Mesendoderm (in vitro differentiated cells): ENCODE measurements at places on chromosomes 3 and 15.
A peak's percentile ranks its signal among the peaks of the same experiment; 100 is the strongest.

GRCh38 chr15:33375236-33375635 lies 64.5 kb downstream of the RYR3 start:
- no peaks in the 10 kb centered on the region for H3K36me3 ChIP-seq
- H3K4me3 ChIP-seq, result no peak overlapping the region
- H3K27me3 ChIP-seq, result no peaks in the 10 kb centered on the region
- DNase-seq, result peak; percentile 88
- H3K27ac ChIP-seq, result no peak overlapping the region
- H3K4me1 ChIP-seq, result no peaks in the 10 kb centered on the region

- H3K27me3 ChIP-seq, result no peaks in the 10 kb centered on the region
- H3K4me1 ChIP-seq, result no peaks in the 10 kb centered on the region
- H3K36me3 ChIP-seq, result no peaks in the 10 kb centered on the region
- no peak for DNase-seq
Observed at GRCh38 chr3:113185194-113185835, 26.0 kb upstream of the BOC start.

GRCh38 chr3:194871864-194872668 lies 186.4 kb downstream of the FAM43A start:
- DNase-seq, result peak; percentile 42
- H3K27me3 ChIP-seq, result no peaks in the 10 kb centered on the region
- H3K36me3 ChIP-seq, result no peaks in the 10 kb centered on the region
- peaks cover 1% of the 10 kb centered on the region for H3K4me1 ChIP-seq

DNA sequence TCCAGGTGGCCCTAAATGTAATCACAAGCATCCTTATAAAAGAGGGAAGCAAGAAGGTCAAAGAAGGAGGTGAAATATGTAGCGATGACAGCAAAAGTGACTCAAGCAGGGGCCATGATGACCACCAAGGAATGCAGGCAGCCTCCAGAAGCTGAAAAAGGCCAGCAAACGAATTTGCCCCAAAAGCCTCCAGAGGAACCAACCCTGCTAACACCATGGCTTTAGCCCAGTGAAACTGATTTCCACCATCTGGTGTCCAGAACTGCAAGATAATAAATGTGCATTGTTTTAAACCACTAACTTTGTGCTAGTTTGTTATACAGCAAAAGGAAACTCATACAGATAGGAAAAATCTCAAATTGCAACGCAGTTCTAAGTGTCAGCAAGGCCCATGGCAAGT lies 23.0 kb upstream of the RBSN start:
- no peaks in the 10 kb centered on the region for H3K27me3 ChIP-seq
- no peaks in the 10 kb centered on the region for H3K36me3 ChIP-seq
- no peaks in the 10 kb centered on the region for H3K4me1 ChIP-seq

DNA sequence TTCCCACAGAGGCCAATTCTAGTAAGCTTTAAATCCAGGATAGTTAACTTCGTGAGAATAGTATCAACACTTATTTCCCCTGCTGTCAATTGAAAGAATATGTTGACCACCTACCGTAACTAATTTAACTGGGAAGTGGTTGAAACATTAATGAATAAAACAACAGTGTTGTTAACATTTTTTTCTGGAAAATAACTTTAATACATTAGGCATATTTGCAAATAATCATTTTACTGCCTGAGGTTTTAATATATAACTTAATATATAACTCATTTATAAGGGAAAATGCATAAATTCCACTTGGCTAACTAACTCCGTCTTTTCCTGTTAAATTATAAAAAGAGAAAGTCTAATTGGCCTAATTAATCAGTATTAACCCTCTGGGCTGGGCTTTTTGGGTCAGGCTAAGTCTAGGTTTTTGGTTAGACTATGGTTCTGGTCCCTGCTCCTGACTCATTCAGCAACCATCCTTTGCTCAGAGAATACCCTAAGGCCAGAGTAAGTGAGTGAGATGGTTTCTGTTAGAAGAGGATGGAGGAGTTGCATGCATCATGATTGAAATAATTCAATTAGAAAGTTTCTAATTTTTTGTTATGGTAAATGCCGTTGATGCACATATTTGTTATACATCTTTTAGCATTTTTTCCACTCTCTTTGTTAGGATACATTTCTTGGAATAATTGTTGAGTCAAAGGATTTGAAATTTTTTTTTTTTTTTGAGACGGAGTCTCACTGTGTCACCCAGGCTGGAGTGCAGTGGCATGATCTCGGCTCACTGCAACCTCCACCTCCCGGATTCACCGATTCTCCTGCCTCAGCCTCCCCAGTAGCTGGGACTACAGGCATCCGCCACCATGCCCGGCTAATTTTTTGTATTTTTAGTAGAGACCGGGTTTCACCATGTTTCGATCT lies 10.8 kb upstream of the SKIL start:
- H3K36me3 ChIP-seq, result no peaks in the 10 kb centered on the region
- DNase-seq, result peak; percentile 71
- H3K4me3 ChIP-seq, result no peak overlapping the region
- H3K27me3 ChIP-seq, result no peaks in the 10 kb centered on the region
- H3K4me1 ChIP-seq, result no peaks in the 10 kb centered on the region
- H3K27ac ChIP-seq, result no peak overlapping the region

GRCh38 chr3:108879915-108880314 lies 57.3 kb downstream of the TRAT1 start:
- H3K4me3 ChIP-seq, result no peak overlapping the region
- H3K4me1 ChIP-seq, result no peaks in the 10 kb centered on the region
- H3K36me3 ChIP-seq, result no peaks in the 10 kb centered on the region
- H3K27me3 ChIP-seq, result no peaks in the 10 kb centered on the region
- peak; percentile 30 for DNase-seq
- no peak overlapping the region for H3K27ac ChIP-seq

DNA sequence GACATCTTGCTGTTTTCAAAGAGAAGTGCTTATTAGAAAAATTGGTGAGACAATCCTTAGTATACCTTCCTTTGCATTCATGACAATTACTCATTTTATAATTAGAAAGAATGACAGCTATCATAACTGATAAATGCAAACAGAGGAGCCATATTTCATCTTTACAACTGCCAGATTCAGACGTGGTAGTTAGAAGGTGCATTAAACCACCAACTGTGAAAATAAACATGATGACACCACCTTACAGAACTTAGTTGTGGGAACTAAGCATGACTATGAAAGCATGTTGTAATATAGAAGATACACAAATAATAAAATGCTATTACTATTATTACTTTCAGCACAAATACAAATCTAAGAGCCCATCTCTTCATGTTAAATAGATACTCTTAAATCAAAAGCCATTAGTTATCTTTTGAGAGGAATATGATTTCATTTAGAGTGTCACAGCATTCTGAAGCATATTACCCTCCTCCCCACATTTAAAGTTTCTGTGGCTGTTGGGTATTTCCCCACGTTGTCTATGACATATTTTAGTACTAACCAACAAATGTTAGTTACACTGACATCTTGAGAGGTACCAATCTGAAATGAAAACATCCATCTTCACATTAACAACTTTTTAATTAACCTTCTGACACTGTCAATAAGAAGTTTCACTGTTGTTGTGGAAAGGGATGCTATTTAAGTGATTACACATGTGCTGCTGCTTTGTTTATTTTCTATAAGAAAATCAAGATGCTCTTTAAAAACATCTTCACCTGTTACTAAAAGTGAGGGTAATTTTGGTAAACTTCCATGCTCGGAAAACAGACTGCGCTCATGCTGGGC lies 163.8 kb downstream of the LSAMP start:
- no peaks in the 10 kb centered on the region for H3K36me3 ChIP-seq
- no peak for DNase-seq
- no peak overlapping the region for H3K27ac ChIP-seq
- H3K27me3 ChIP-seq, result no peaks in the 10 kb centered on the region
- H3K4me1 ChIP-seq, result no peaks in the 10 kb centered on the region

DNA sequence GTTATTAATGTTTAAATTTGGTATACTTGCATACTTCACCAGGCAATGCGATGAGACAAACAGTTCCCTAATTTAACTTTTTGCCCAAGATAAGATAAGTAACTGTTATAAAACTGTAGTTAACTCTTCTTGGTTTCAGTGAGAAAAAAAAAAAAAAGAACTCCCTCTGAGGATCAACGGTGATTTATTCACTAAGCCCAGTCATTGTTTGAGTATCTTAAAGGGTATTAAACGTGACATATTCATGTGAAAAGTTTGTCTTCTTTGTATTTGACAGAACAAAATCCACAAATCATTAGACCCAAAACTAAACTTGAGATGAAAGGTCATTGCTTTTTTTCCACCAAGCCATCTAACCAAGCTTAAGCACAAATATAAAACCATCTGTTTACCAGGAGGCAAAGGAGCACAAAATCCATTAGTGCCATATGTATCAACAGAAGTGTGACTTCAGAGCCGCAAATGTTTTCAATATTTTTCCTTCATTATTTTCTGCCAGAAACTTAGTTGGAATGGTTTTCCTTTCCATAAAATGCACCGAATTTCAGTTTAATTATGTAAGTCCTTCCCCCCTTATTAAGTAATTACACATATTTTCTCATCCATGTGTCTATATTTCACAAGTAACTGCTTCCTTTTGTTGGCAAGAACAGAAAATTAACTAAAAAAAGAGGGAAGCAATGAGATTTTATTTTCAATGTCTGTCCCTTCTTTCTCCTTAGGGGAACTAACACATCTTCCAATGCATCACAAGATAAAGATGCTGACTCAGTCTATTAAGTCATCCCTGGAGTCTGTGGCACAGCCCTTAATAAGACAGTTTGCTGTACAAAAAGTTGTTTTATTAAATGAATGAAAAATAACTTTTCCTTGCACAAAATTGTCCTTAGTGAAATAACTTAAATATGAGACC lies 92.2 kb upstream of the RAP2B start:
- no peak for DNase-seq
- no peaks in the 10 kb centered on the region for H3K27me3 ChIP-seq
- no peak overlapping the region for H3K27ac ChIP-seq
- no peak overlapping the region for H3K4me3 ChIP-seq
- no peaks in the 10 kb centered on the region for H3K4me1 ChIP-seq
- no peaks in the 10 kb centered on the region for H3K36me3 ChIP-seq

- H3K4me1 ChIP-seq, result no peaks in the 10 kb centered on the region
- no peak overlapping the region for H3K4me3 ChIP-seq
- H3K36me3 ChIP-seq, result no peaks in the 10 kb centered on the region
- H3K27ac ChIP-seq, result no peak overlapping the region
- no peak for DNase-seq
- H3K27me3 ChIP-seq, result no peaks in the 10 kb centered on the region
Observed at GRCh38 chr3:103624271-103624670, 1189.5 kb downstream of the ZPLD1 start.

- H3K27ac ChIP-seq, result no peak overlapping the region
- H3K4me3 ChIP-seq, result no peak overlapping the region
- no peak for DNase-seq
- no peaks in the 10 kb centered on the region for H3K4me1 ChIP-seq
- no peaks in the 10 kb centered on the region for H3K36me3 ChIP-seq
- no peaks in the 10 kb centered on the region for H3K27me3 ChIP-seq
Observed at GRCh38 chr15:94456226-94456625, 224.9 kb downstream of the MCTP2 start.

DNA sequence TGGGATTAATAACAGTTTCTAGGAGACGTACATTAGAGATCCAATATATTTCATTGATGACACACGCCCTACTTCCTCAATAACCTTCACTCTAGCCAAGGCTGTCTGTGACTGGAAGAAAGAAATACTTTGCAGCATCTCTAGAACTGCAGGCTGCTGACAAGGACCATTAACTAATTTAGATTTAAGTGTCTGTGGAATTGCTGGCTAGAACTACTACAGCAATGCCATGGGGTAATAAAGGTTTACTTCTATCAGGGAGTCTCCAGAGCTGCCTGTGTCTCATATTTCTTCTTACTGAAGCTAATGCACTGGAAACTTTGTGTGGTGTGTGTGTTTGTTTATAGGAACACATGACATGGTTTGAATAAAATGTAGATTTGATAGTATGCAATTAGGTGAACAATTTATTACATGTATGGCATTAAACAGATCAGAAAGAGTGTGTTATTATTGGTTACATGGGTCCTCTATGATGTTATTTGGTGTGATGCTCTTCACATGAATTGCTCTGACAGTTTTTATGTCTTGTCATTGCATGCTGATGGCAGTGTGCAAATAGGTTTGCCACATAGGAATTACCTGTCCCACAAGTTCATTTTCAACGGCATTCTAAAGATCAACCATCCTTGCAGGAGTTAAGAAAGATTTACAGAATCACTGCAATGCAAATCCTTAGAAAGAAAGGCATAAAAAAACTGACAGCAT lies 916.2 kb upstream of the CADM2 start:
- no peak overlapping the region for H3K27ac ChIP-seq
- no peak overlapping the region for H3K4me3 ChIP-seq
- no peaks in the 10 kb centered on the region for H3K36me3 ChIP-seq
- DNase-seq, result no peak
- no peaks in the 10 kb centered on the region for H3K27me3 ChIP-seq

DNA sequence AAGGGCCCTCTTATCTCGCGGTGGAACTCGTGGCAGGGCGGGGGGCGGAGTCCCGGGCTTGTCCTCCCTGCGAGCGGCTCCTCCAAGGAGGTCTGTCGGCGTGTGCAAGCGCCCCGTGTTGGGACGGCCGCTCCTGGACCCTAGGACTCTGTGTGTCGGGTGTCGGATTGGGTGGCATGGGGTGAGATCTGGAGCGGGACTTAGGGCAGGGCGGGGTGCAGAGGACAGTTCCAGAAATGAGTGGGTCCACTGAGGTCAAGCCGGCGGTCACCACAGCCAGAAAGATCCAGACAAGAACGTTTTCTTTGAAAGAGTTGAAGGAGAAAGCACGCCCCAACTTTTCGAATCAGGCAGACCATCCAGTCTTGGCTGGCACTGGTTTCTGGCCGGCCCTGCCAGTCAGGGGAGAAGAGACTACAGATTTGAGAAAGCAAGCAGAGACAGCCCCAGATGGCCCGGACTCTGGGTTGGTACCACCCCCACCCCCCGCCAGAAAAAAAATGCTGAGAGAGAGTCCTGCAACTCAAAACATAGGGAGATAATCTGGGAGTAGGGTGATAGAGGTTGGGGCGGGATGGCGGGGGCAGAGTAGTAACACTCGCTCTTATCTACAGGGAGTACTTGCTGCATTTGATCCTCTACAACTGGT lies 784 bp upstream of the CISH start:
- H3K27ac ChIP-seq, result no peak overlapping the region
- H3K36me3 ChIP-seq, result no peaks in the 10 kb centered on the region
- peaks cover 3% of the 10 kb centered on the region for H3K4me1 ChIP-seq
- no peak for DNase-seq
- H3K27me3 ChIP-seq, result no peaks in the 10 kb centered on the region

- no peak overlapping the region for H3K27ac ChIP-seq
- no peaks in the 10 kb centered on the region for H3K27me3 ChIP-seq
- DNase-seq, result no peak
- no peaks in the 10 kb centered on the region for H3K4me1 ChIP-seq
- no peaks in the 10 kb centered on the region for H3K36me3 ChIP-seq
Observed at GRCh38 chr3:79845546-79845945, 77.7 kb upstream of the ROBO1 start.

- no peak for DNase-seq
- H3K36me3 ChIP-seq, result no peaks in the 10 kb centered on the region
- no peak overlapping the region for H3K4me3 ChIP-seq
- H3K27me3 ChIP-seq, result no peaks in the 10 kb centered on the region
- no peak overlapping the region for H3K27ac ChIP-seq
- no peaks in the 10 kb centered on the region for H3K4me1 ChIP-seq
Observed at GRCh38 chr3:188554404-188554803, 400.4 kb downstream of the LPP start.

GRCh38 chr3:151660885-151661284 lies 72.8 kb upstream of the AADACL2 start:
- H3K36me3 ChIP-seq, result no peaks in the 10 kb centered on the region
- no peaks in the 10 kb centered on the region for H3K27me3 ChIP-seq
- no peak for DNase-seq
- H3K4me1 ChIP-seq, result peaks cover 2% of the 10 kb centered on the region
